Thoracic aorta (tissue), 2 donors: ENCODE measurements at places on chromosomes 3 and 15. TPM values are rescaled to one million over a fixed set of nuclear protein-coding genes. Genes with fewer than 3 reads are reported as not detected.

Gene CHRNA7
- total RNA-seq: 1.9 TPM

Gene HGD
- total RNA-seq: not detected

Gene MAGEF1
- 26.1 TPM for total RNA-seq

GRCh38 chr3:190448256-190448655 lies 1.4 kb downstream of the TMEM207 start:
- no peak for DNase-seq

DNA sequence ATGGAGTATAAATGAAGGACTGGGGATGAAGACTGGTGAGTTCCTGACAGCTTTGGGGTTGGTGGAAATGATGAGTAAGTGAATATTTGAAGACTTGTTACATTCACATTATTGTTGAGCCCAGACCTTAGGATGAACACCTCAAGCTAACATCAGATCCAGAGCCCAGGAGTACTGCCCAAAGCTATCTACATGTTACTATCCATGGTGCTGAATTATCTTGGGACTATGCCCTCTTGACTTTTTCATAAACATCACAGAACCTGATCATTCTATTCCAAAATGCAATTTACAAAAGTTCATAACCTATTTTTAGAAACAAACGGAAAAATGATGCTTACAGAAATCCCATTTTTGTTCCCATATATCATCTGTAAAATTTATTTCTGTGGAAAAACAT lies 613.3 kb downstream of the TUSC7 start:
- DNase-seq: no peak

GRCh38 chr3:39808467-39809180 lies 785 bp upstream of the MYRIP start:
- DNase-seq: no peak
